Activated naive CD4-positive, alpha-beta T cell treated with anti-CD3 and anti-CD28 coated beads, Interleukin-2, amount 10 ng/mL, durations not matched to agents 7 days and 5 days (primary cell): ENCODE measurements at places on chromosomes 7 and 10.
A peak's percentile ranks its signal among the peaks of the same experiment; 100 is the strongest.

GRCh38 chr7:1364068-1364905 lies 95.0 kb downstream of the MICALL2 start:
- DNase-seq, result no peak

- DNase-seq, result peak; percentile 36
These were observed 29.5 kb upstream of the ANKRD2 start for GRCh38 chr10:97543025-97543546.

DNA sequence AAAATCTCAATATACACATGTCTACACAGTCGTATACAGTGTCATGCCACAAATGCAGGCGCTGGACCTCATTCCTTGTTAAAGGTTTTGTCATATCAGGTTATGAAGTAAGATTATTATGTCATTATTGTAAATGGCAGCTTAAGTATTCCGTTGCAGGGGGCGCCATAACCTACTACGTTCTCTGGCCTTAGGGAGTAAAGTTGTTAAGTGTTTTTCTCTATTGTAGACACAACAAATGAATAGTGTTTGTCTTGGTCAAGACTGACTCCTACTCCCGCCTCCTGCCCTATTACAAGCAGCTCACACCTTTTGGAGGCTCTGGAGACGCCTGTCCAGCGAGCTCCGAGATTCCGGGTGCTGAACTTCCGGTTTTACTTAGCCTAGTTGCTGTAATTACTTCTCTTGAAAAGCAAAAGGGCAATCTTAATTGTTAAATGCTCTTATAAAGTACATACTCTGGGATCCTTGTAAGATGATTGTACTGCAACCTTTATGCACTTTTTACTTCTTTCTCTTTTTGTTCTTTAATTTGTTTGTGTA lies 994 bp downstream of the GATAD1 start:
- DNase-seq, result peak; percentile 75

- DNase-seq, result no peak
These were observed 50.4 kb upstream of the NKX6-2 start for GRCh38 chr10:132836248-132836831.

DNA sequence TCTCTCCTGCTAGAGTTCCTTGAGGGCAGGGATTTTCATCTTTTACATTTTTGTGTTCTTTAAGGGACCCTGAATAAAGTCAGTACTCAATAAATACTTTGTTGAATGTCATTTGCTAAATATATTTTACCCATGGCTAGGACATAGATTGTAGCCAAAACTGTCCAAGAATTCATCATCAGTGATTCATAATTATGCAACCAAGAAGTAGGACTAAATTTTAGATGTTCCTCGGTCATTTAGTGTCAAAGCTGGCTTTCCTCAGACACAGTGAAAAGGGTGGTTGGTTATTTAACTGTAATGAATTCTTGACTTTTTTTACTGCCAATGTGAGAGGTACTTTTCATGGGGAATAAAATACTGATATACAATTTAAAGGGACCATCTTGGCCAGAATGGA lies 3.3 kb downstream of the NUDT13 start:
- no peak for DNase-seq

DNA sequence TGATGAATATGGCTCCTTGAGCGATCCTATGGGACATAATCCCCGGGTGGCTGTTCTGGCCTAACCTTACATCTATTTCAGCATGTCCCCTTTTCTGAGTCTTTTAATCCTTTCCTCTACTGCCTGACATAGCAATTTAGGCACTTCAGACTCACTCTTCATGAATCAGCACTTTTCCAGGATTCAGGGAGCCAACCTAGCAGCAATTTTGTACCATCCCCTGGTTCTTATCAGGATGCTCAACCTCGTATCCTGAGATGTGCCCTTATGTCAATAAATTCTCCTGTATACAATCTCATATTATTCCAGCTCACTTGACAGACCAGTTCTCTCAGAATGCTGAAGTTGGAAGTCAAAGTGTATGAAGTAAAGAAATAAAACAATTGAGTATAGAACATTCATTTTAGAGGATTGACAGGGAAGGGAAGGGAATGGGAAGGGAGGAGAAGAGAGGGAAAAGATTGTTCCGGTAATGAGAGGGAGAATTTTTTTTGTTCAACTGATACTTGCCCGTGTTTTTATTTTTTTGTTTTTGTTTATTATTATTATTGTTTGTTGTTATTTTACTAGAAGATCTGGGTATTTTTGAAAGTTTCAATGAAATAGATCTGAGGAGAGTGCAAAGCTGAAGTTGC lies 8.2 kb upstream of the ZC3HAV1 start:
- no peak for DNase-seq

GRCh38 chr7:27398851-27399250 lies 156.2 kb downstream of the EVX1 start:
- no peak for DNase-seq

GRCh38 chr10:62250594-62251198 lies 17.9 kb downstream of the RTKN2 start:
- no peak for DNase-seq

GRCh38 chr10:131785121-131785460 lies 115.7 kb upstream of the PPP2R2D start:
- no peak for DNase-seq

DNA sequence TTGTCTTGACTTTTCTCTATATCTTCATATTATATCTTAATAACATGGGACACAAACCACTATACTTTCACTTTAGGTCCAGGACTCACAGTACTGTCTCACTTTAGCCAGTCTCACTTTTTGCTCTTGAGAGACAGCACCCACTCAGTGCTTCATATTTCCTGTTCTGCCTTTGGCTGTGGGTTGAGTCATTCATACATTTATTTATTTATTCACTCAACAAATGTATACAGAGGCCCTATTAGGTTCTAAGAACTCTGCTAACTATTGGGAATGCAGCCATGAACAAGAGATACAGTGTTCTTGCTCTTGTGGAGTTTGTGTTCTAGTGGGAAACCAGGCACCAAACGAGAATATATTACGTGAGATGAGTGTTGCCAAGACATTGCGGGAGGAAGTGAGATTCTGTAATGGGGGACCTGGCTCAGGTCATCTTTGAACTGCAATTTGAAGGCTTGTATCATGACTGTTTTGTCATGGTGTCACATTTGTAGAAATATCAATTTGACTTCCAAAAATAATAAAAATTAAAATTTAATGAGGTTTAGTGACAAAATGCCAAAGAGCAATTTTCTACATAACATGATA lies 190.1 kb downstream of the SDHAF3 start:
- DNase-seq, result no peak

- DNase-seq, result no peak
These were observed 289.9 kb upstream of the CELF2 start for GRCh38 chr10:10727812-10728211.

- DNase-seq, result no peak
These were observed 894 bp upstream of the ZSCAN21 start for GRCh38 chr7:100048680-100049079.

GRCh38 chr10:131077724-131078123 lies 233.8 kb downstream of the TCERG1L start:
- DNase-seq, result no peak

DNA sequence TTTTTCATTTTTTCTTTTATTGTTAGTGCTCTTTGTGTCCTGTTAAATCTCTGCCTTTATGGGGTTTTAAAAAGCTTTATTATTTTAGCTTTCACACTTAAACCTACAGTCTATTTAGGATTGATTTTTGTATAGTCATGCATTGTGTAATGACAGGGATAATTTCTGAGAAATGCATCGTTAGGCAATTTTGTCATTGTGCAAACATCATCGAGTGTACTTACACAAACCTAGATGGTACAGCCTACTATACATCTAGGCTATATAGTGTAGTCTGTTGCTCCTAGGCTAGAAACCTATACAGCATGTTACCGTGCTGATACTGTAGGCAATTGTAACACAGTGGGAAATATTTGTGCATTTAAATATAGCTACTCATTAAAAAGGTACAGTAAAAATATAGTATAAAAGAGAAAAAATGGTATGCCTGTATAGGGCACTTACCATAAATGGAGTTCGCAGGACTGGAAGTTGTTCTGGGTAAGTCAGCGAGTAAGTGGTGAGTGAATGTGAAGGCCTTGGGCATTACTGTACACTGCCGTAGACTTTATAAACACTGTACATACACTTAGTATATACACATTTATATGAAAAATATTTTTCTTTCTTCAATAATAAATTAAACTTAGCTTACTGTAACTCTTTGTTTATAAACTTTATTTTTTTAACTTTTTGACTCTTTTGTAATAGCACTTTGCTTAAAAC lies 16.0 kb downstream of the UBE2D1 start:
- no peak for DNase-seq

DNA sequence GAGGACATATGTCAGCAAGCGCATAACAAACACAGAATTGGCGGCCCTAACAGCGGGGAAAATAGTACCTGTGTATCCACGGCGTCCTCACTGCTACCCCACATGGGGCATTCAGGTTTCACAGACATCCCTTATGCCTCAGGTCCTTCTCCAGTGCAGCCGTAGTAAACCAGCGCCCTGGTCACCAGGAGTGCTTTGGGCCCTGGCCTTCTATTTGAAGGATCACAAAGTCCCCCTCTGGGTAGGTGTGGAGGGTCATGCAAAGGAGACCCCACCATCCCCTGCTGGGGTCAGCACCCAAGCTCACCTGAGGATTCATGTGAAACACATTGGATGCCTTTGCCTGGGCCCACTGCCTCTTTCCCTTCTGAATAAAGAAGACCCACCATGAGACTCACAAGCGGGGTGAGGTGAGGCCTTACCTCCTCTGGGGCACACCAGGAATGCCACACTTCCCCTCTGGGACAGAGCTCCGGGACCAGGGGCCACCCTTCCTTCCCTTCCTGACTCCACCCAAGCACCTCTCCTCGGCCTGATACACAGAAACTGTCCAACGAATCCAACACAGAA lies 18.8 kb downstream of the CLRN3 start:
- DNase-seq, result no peak

DNA sequence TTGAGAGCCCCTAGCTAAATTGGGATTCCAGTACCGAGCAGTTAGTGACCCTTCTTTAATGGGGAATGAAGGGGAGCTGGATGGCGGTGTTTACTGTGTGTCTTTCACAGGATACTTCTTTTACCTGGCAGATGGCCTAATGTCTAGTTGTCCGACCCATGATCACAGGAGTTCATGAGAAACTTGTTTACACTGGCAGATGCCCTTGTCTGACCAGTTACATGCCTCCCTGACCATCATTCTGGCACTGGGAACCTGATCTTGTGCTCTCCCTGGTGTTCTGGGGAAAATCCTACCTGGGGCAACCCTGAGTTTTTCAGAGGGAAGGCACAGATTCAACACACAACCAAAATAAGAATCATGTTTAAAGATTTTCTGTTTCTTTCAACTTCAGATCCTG lies 120.1 kb upstream of the SLC13A1 start:
- DNase-seq, result no peak

- no peak for DNase-seq
These were observed 8.9 kb downstream of the ANK3 start for GRCh38 chr10:60380781-60381180.

DNA sequence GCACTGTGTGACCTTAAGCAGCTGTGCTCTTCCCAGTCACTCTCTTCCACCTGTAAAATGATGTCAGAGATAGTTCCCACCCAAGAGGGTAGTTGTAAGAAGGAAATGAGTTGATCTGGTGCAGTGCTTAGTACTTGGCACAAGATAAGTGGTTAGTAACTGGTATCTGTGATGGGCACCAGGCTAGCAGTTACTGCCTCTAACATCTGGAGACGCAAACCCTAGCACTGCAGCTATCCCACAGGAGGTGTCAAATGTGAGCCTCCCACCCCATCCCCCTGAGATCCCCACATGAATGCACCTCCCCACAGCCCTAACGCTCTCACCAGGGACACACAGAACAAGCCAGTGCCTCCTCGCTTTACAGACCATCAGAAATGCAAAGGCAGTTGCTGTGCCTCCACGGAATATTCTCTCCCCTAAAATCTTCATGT lies 72.0 kb downstream of the KCNMA1 start:
- no peak for DNase-seq

- DNase-seq, result no peak
These were observed 34.8 kb downstream of the CREB5 start for GRCh38 chr7:28447071-28447470.

DNA sequence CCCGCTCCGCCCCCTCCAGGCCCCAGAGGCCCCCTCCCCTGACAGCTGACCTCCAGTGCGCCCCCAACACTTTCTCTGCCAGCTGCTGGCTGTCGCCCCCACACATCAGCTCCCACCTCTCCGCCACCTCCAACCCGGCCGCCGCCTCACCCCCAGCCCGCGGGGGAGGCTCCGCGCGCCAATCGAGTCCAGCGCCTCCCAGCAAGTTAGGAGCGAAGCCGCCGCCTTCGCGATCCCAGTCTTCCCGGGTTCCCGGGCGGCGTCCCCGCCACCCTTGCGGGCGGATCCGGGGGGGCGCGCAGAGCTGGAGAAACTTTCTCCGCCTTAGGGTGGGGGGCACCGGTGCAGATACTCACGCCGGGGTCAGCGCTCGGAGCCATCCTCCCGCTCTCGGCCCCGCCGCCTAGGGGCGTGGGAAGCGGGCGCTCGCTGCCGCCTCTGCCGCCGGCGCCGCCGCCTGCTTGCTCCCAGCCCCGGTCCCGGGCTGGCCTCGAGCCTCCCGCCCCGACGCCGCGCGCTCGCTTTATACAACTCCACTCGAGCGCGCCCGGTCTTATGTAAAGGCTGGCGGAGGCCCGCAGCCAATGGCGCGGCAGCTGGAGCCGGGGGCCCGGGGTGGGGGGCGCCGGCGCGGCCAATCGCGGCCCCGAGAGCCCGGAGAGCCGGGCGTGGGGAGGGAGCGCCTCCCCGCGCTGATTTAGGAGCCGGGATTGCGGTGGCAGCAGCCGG lies at the start of gene CRTAC1:
CRTAC1 (minus strand) TSS at position 529 of the 729 bp plus-strand sequence; CDS start at position 380, 149 bp downstream.
- DNase-seq, result no peak

DNA sequence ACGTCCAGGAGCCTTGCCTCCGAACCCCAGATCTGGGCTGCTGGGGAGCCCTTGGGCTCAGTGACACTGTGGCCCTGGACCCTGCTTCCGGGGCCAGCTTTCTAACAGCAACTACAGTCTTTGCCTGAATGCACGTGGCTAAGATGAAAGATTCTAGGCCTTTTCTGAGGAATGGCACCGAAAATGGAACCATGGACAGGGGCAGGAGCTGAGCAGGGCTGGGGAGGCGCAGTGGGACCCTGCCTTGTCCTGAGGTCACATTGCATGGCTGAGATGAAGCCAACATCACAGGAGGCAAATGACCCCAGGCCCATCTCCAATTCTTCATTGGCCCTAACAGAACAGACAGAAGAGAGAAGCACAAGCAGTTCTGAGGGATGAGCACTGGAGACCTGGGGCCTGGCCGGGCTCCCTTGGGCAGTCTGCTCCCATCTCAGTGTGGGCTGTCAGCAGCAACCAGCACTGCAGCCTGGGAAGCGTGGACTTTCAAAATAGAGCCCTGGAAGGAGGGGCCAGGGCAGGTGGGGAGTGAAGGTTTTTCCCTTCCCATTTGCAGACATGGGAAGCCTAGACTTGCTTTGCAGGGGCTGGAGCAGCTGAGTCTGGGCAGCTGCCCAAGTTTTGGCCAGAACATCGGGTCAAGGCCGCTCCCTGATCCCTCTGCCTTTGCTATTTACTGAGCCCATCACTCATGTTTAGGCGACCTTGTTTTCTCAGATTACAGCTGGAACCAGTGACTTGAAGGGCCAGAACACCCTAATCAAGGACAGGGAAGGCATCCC lies 114.4 kb upstream of the TCERG1L start:
- DNase-seq, result no peak

GRCh38 chr10:77698267-77698931 lies 60.8 kb upstream of the KCNMA1 start:
- no peak for DNase-seq

- DNase-seq, result no peak
These were observed 79.9 kb downstream of the CNNM2 start for GRCh38 chr10:102997998-102998397.

GRCh38 chr10:125691160-125691981 lies 8.4 kb upstream of the TEX36 start:
- DNase-seq, result no peak
